CD4-positive, alpha-beta T cell treated with Interferon alpha-2 for 1 hour (primary cell): ENCODE measurements at places on chromosomes 7 and 10.

- no peak for DNase-seq
Measured at GRCh38 chr10:15809450-15809849, 50.9 kb downstream of the MINDY3 start.

GRCh38 chr10:48523820-48524758 is 80.8 kb downstream of the ARHGAP22 start:
- DNase-seq, result no peak

DNA sequence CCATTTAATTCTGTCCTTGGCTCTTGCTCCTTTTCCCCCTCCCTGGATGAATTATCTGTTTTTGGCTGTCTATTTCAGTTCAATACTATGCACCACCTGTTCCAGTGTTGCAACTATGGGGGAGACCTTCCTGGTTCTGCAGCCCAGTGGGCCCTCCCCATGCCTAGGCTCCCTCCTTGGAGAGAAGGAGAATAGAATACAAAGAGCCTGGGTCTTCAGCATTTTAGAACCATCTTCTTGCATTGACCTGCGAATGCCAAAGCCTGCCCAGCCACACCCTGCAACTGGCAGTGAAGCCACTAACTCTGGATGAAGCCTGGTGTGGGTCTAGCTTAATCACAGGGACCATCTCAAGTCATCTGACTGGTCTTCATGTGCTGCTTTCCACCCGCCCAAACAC is 207.1 kb downstream of the HERPUD2 start:
- DNase-seq, result no peak

- no peak for DNase-seq
Measured at GRCh38 chr10:21702633-21703111, 168.6 kb downstream of the MLLT10 start.

- no peak for DNase-seq
Measured at GRCh38 chr7:91302794-91303193, 38.6 kb downstream of the FZD1 start.

DNA sequence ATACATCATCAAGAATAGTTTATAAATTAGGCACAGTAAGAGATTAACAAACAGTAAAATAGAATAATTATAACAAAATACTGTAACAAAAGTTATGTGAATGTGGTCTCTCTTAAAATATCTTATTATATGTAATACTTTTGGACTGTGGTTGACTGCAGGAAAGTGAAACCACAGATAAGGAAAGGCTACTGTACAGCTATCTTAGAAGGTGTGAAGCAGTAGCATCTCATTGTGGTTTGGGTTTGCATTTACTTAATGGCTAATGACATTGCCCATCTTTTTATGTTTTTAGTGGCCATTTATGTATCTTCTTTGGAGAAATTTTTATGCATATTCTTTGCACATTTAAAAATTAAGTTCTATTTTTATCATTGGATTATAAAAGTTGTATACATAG is 296.4 kb upstream of the MAGI2 start:
- no peak for DNase-seq

GRCh38 chr10:98217801-98218200 is 50.2 kb downstream of the LOXL4 start:
- no peak for DNase-seq

GRCh38 chr7:70660819-70661191 is 471.1 kb upstream of the GALNT17 start:
- DNase-seq, result no peak

DNA sequence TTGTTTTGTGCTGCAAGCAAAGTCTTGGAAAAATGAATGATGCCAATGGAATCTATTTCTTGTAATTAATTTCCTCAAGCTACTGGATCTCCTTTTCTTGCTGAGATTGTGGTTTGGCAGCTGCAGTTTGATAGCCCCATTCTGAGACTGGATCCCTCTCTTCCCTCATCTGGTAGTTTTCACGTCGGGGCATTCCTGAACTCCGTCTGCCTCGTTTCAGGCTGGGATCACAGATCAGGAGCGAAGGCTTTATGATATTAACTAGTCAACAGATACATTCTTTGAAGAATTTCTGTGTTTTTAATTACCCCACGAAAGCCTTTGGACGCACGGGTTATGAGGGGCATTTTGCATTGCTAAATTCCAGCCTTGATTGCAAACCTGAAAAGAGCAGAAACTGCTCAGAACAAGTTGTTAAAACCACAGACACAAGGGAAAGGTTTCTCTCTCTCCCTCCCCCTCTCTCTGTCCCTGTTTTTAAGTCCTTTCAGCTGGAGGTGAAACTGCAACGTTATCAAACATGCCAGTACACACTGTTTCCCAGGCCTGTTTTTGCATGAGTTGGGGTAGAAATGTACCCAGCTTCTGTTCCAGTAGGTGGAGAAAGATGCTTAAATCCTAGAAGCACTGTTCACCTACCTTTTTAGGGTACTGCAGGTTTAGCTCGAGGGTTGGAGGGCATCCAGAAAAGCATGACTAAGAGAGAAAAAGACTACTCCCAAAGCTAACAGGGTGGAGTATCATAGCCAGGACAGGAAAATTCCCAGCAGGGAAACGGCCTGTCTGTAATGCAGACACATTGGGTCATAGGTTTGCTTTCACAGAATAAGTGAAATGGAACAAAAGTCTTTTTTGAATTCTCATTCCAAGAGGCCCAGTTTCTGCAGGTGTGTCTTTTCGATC is 124.3 kb downstream of the CUX1 start:
- DNase-seq, result no peak

DNA sequence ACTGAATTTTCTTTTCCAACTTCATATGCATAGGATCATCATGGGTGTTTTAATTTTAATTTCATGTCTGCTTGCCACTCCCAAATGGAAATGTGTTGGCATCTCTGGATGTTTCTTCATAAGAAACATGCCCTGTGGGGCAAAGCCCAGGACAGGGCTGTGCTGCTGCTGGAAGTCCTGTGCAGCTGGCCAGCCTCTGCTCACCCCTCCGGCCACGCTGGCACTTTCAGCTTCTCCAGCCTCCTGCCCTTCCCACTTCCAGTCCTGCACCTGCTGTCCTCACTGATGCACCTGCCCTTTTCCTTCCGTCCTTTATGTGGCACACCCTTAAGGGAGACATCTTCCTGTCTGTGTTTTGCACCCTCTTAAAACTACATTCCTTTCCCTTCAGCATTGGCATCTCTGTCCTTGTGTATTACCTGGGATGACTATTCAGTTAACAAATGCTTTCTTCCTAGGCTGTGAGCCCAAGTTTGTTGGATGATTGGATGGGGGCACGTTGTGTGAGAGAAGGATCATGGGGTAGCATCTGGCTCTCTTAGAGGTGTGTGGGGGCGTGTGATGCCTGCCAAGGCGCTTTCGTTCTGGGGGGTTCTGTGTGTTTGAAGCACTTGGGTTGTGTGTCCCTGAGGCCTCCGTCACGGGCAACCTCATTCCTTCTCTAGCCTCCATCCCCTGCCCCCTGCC is 56.8 kb downstream of the TCF7L2 start:
- DNase-seq, result no peak

- no peak for DNase-seq
Measured at GRCh38 chr10:3000048-3000447, 67.3 kb upstream of the PFKP start.
